Neural crest cell (in vitro differentiated cells): ENCODE measurements at places on chromosomes 2 and 18. TPM values are rescaled to one million over a fixed set of nuclear protein-coding genes. Genes with fewer than 3 reads are reported as not detected.

GRCh38 chr2:3172265-3172935 lies 205.2 kb downstream of the EIPR1 start:
- DNase-seq: no peak

DNA sequence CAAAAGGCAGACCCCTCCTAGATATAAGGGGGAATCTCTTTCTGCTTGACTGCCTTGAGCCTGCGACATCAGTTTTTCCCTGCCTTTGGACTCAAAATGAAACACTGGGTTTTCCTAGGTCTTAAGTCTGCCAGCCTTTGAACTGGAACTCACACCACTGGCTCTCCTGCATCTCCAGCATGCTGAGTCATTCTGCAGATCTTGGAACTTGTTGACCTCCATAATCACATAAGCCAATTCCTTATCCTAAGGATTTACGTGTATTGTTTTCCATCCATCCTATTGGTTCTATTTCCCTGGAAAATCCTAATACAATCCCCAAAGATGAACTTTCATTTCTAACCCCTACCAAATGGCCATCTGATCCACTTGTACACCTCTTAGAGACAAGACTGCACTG lies 88.0 kb downstream of the AFF3 start:
- no peak for DNase-seq

Gene DSG4
- total RNA-seq: not detected in 2 replicates

GRCh38 chr2:3667151-3667631 lies 9.2 kb downstream of the ALLC start:
- no peak for DNase-seq

Gene ANTXR1
- 60.2 and 61.1 TPM in 2 replicates for total RNA-seq

- no peak for DNase-seq
Measured at GRCh38 chr2:118737684-118738083, 109.8 kb downstream of the EN1 start.

DNA sequence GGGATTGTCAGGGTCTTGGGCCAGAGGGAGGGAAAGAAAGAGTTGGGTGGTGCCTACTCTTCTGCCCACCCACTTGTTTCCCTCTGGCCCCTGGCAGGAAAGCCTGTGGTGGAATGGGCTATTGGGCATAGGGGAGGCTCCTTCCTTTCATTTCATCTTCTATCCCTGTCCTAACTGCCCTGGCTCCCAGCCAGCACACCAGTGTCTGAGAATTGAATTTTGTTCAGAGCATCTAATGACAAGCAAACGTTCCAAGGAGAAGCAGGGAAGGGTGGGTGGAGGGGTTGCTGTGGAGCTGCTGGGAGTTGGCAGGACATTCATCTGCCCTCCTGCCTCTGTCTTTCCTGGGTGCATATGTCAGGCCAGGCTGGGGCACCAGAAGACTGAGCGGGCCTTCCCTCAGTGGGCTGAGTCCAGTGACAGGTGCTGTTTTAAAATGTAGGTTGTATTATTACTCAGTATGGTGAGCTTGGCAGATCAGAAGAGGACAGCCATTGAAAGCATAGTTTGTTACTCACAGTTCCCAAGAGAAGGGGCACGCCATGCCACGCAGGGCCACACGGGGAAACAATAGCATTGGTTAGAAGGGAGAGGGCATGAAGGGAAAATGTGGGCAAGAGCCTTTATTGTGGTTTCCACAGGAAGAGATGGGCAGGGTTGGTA lies 171.9 kb downstream of the ACOXL start:
- no peak for DNase-seq

DNA sequence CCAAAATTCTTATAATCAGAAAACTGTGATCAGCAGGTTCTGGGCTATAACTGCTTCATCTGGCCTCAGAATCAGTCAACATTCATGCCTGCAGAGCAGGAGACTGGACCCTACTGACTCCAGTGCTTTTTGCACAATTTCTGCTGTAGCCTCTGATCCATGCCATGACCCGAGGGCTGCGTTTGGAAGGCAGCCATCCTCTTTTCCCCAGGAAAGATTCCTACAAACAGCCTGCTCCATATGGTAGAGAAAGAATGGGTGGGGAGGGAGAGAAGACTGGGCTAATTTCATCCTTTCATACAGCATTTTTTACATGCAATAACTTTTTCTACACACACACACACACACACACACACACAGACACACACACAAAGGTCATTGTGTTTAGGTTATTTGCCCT lies 133.0 kb upstream of the MMADHC start:
- DNase-seq: no peak

DNA sequence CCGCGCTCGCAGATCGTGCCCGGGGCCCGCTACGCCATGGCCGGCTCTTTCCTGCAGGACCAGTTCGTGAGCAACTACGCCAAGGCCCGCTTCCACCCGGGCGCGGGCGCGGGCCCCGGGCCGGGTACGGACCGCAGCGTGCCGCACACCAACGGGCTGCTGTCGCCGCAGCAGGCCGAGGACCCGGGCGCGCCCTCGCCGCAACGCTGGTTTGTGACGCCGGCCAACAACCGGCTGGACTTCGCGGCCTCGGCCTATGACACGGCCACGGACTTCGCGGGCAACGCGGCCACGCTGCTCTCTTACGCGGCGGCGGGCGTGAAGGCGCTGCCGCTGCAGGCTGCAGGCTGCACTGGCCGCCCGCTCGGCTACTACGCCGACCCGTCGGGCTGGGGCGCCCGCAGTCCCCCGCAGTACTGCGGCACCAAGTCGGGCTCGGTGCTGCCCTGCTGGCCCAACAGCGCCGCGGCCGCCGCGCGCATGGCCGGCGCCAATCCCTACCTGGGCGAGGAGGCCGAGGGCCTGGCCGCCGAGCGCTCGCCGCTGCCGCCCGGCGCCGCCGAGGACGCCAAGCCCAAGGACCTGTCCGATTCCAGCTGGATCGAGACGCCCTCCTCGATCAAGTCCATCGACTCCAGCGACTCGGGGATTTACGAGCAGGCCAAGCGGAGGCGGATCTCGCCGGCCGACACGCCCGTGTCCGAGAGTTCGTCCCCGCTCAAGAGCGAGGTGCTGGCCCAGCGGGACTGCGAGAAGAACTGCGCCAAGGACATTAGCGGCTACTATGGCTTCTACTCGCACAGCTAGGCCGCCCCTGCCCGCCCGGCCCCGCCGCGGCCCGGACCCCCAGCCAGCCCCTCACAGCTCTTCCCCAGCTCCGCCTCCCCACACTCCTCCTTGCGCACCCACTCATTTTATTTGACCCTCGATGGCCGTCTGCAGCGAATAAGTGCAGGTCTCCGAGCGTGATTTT lies 7.6 kb downstream of the TBR1 start:
- DNase-seq: peak; percentile 31

Gene GPR17
- 6.4 and 7.7 TPM in 2 replicates for total RNA-seq

Gene SH3RF3
- 0.70 and 0.84 TPM in 2 replicates for total RNA-seq

DNA sequence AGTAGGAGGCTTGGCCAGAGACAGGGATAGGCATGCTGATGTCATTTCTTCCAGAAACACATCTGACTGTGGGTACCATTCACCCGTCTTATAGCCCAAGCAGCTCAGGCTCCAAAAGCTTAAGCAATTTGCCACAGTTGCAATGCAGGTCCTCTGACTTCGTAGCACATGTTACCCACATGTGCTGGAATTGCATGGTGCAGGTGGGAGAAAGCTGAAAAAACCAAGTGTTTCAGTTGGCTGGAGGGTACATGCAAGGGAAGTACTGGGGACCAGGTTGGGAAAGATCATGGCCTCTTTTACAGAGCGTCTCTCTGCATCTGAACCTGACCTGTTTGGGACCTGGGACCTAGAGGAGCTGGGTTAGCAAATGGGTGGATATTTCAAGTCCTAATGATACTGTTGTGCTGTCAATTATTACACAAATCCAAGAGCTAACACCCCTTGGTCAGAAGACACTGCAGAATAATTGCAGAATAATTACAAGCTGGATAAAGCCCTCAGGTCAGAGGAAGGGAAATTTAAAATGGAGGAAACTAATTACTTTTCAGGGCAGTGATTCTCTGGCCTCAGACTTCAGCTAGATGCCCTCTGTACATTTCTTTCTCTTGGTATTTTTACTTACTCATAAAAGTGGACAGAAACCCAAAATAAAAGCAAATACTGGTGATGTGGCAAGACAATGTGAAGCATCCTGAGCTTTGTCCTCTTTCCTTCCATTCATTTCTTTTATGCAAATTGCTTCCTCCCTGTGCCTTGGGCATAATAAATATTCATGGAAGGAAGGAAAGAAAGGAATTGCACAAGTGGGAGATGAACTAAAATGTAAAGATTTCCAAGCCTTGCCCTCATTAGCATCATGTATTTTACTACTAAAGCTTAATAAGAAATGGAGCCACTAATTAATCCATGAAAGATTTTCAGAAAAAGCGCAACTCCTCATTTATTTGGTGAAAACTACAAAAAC lies 45.6 kb upstream of the TTC39C start:
- no peak for DNase-seq

DNA sequence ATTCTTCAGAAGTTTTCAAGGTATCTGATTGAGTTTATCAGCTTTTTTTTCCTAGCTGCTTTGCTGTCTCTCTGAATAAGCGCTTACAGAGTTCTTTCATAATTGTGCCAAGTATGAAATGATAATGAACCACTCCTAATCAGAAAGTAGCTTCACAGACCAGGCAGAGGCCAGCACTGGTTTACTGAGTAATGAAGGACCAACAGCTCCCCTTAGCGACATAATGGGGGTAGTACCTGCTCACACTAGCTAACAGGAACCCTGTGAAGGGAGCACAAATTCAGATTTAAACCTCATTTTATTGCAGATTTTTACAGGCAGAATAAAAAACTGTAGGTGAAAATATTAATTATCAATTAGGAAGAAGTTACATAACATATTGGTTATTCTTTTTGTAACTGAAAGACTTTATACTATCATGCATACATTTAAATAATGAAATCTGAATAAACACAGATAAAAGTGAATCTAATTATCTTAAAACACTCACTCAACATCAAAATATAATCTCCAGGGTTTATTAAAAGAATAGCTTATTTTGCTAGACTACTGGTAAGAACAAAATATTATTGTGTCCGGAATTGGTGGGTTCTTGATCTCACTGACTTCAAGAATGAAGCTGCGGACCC lies 53.7 kb upstream of the LRRC30 start:
- peak; percentile 45 for DNase-seq

- no peak for DNase-seq
Measured at GRCh38 chr2:105773568-105773967, 28.9 kb downstream of the NCK2 start.

Gene TNFAIP6
- 0.40 and 0.75 TPM in 2 replicates for total RNA-seq

GRCh38 chr18:73264562-73264921 lies 396.8 kb upstream of the NETO1 start:
- no peak for DNase-seq

Gene ALPI
- not detected in 2 replicates for total RNA-seq

GRCh38 chr18:39184176-39184575 lies 1618.6 kb upstream of the CELF4 start:
- no peak for DNase-seq

DNA sequence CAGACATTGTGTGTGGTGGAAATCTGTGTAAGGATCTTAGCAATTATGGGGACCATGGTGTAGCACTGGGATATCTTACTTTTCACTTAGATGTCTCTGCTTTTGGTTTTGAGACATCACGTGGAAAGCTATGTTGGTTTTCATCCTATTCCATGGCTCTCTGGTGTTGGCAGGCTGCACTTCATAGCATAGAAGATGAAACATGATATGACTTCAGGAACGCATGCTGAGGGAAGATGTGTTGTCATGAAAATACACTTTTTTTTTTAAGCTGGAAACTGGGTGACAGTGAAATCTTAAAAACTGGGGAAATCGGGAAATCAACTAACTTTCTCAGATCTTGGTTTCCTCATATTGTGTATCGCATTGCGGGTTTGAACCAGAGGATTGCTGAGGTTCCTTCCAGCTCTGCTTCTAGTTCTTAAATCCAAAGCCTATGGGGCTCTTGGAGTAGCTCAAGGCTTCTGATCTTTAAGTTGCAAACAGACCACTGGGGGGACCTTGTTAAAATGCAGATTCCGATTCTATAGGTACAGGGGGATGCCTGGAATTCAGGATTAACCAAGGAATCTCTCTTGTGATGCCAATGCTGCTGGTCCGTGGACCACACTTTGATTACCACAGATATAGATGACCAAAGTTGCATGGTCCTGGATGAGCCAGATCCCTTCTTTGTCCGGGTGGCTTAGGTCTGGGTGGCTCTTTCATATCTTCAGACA lies 160.7 kb downstream of the SH3RF3 start:
- DNase-seq: no peak

DNA sequence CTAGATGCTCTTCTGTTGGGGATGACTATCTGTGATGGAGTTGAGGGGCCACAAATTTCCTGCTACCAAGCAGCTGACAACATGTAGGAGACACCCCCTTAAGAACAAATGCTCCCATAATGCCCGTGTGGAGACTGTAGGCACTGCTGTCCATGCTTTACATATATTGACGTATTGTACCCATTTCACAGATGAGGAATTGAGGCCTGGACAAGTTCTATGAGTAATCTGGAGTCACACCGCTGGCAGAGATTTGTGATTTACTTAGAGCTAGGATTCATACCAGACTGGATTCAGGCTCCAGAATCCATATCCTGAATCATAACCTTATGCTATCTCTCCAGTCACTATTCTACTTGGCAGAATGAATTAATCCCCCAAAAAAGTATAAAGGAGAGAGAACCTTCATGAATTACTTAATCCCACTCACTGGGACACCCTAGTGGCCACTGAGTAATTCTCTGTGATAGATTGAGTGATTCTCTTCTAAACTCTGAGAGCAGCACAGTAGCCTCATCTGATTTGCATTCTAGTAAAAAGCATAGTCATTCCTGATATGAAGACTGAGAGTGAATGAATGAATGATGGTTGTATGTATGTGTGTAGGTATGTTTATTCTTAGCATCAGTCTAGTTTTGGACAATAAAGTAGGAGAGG lies 460.7 kb upstream of the MEIS1 start:
- DNase-seq: no peak

GRCh38 chr18:46596119-46596518 lies 60.9 kb downstream of the LOXHD1 start:
- no peak for DNase-seq

- DNase-seq: no peak
Measured at GRCh38 chr2:45496869-45497268, 114.2 kb downstream of the SRBD1 start.

GRCh38 chr18:8468921-8469335 lies 140.3 kb upstream of the RAB12 start:
- no peak for DNase-seq

DNA sequence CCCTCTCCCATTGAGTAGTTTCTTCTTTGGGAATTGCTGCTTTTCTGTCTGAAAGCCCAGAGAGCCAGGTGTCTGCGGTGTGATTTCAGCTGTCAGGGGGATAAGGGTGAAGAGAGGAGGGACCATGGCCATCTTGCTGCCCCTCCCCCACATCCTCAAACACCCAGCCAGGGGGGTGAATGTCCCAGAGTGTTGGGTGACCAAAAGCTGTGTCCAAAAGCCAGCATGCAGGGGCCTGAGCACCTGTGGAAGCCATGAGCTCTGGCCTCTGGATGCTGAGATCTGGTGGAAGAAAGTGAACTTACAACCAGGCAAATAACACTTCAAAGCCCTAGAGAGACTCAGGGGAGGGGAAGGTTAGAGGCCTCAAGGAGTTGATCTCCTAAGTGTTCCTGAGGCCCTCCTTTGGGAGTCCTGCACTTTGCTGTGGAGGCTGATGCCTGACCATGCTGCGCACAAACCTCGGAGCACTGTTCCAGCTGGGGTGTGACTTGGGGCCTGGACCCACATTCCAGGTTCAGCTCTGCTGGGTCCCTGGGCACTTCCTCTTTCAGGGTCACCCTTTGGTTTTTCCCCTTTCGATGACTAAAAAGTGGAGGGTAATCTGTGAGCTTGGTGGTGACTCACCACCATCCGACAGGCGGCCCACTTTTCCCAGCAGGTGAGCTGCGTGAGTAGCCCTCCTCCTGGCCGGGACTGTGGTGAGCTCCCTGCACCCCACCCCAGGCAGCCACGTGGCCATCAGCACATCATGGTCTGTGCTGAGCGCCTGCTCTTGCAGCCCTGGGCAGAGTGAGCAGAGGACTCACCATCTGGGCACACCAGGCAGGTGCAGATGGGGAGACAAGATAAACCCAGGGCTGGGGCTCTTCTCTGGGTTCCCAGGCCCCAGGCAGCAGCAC lies 66.8 kb upstream of the FOSL2 start:
- no peak for DNase-seq
